ENCODE measurements at places on chromosomes 13 and 19.

DNA sequence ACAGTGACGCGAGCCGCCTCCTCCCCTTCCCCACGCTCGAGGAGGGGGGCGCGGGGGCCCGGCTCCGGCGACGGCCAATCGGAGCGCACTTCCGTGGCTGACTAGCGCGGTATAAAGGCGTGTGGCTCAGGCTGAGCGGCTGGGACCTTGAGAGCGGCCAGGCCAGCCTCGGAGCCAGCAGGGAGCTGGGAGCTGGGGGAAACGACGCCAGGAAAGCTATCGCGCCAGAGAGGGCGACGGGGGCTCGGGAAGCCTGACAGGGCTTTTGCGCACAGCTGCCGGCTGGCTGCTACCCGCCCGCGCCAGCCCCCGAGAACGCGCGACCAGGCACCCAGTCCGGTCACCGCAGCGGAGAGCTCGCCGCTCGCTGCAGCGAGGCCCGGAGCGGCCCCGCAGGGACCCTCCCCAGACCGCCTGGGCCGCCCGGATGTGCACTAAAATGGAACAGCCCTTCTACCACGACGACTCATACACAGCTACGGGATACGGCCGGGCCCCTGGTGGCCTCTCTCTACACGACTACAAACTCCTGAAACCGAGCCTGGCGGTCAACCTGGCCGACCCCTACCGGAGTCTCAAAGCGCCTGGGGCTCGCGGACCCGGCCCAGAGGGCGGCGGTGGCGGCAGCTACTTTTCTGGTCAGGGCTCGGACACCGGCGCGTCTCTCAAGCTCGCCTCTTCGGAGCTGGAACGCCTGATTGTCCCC is at the start of gene JUNB:
TSS of gene JUNB (plus strand) at position 142 of the 706 bp plus-strand sequence. CDS start at position 428, 286 bp downstream.
- DNase-seq, result peak; percentile 98

GRCh38 chr19:40395956-40396355 is 6.0 kb upstream of the HIPK4 start:
- no peak for DNase-seq

DNA sequence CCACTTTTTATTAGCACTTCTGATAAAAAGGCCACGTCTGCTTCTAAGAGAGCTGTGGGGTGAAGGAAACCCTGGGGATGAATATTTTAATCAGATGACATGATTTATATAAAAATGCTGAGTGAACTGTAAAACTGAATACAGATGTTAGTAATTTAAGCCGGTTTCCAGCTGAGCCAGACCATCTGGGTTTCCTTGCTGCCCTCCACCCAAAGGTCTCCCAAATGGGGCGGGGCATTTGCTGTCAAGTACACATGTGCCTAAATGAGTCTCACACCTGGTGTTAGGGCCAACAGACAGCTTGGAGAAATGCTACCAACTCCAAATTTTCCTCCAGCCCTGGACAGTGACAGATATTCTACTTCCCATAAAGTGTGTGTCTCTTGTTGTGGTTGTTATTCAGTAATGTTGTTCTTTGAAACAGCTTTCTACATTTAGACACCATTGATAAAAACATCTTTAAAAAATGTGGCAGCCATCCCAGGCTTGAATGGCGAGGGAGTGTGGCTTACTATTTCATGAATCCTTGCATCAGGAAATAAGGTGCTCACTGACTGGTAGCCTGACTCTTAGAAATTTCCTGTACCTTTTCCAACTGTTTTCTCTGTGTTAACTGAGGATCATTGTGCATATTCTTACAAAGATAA is 350.4 kb downstream of the MTUS2 start:
- DNase-seq, result no peak

DNA sequence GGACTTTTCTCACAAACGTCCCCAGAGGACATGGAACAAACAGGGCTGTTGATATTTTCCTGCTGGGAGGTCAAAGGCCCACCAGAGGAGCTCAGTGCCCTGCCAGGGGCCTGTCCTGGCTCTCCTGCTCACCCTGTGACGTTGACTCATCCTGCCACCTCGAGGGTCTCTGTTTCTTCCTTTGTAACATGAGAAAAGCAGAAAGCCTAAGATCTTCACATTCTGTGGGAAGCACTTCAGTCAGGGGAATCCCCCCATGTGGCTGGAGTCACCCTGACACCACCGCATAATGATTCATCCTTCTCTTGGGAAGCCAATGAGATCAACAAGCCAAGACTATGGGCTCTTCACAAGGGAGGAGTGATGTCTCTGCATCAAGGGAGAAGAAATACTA is 147.9 kb downstream of the KATNAL1 start:
- DNase-seq, result no peak

GRCh38 chr13:30928978-30929377 is 3.5 kb upstream of the TEX26 start:
- DNase-seq, result no peak

- no peak for DNase-seq
These were observed 414.2 kb downstream of the FOXO1 start for GRCh38 chr13:40252241-40252640.

DNA sequence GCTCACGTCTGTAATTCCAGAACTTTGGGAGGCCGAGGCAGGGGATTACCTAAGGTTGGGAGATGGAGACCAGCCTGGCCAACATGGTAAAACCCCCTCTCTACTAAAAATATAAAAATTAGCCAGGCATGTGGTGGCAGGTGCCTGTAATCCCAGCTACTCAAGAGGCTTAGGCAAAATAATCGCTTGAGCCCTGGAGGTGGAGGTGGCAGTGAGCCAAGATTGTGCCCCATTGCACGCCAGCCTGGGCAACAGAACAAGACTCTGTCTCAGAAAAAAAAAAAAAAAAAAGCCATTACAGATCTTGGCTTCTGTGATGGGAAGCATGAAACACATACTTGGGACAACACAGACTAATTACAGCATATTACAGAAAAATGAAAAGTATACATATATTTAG is 1404.5 kb upstream of the SPRY2 start:
- DNase-seq, result no peak

GRCh38 chr19:46478356-46478986 is 7.1 kb upstream of the PNMA8A start:
- DNase-seq, result no peak

DNA sequence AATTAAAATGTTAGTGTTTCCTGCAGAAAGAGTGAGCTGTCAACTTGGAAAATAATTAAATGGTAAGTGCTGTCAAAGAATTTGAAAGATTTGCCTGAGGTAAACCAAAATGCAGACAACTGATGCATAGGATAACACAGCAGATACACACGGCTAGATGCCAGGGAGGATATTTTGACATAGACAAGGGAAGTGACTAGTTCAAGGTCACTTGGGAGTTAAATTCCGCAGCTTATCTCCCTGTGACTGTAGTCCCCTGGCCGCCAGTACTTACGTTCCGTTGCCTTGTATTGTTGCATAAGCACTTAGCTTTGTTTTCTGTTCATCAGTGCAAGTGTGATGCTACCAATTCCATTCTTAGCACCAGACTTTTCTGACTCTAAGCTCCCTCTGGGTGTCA is 247.3 kb upstream of the MAB21L1 start:
- no peak for DNase-seq

DNA sequence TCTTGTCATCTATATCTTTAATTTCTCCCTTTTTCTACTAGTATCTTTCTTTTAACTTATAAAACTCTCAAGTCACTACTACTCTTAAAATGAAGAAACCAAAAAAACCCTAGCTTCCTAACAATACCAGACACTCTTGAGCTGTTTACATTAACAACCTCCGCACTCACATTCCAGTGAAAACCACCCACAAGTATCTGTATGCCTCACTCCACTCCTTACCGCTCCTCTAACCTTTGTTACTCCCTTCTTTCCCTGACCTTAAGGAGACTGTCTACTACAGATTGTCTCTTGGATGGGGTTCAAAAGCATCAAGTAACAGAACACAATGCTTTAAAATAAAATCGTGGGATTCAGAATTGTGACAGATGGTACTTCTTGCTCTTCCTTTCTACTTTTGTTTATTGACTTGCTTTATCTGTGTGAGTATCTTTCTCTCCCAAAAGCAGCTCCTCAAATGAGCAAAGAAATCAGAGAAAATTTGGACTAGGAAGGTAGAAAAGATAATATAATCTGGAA is 110.0 kb upstream of the FBXL3 start:
- DNase-seq, result no peak

GRCh38 chr13:41273831-41274441 is 10.6 kb upstream of the MTRF1 start:
- DNase-seq, result no peak

DNA sequence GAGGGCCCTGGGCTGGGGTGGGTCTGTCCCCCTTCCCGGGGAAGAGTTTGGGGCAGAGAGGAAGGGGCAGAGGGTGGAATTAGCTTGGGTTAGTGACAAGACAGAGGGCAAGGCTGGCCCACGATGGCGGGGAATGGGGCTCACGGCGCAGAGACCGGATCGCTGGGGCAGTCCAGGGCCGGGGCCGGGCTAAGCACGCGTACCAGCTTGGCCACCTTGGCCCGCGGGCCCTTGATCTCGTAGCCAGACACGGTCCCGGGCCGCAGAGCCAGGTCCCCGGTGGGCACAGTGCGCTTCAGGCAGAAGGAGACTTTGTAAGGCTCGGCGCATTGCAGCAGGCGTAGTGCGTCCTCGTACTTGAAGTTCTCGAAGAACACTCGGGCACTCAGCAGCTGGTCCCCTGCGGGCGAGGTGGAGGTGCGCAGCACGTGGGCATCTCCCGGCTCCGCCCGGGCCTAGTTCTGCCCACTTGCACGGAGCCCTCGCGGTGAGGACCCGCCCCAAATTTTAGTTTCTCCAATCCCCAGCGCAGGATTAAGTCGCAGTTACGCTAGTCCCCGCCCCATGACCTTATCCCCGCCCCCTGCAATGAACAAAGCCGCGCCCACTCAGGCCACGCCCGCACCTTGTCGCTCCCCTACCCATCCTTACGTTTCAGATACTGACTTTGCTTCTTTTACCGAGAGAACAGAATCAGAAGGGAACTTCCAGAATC is 8.6 kb upstream of the HIPK4 start:
- DNase-seq, result peak; percentile 42

DNA sequence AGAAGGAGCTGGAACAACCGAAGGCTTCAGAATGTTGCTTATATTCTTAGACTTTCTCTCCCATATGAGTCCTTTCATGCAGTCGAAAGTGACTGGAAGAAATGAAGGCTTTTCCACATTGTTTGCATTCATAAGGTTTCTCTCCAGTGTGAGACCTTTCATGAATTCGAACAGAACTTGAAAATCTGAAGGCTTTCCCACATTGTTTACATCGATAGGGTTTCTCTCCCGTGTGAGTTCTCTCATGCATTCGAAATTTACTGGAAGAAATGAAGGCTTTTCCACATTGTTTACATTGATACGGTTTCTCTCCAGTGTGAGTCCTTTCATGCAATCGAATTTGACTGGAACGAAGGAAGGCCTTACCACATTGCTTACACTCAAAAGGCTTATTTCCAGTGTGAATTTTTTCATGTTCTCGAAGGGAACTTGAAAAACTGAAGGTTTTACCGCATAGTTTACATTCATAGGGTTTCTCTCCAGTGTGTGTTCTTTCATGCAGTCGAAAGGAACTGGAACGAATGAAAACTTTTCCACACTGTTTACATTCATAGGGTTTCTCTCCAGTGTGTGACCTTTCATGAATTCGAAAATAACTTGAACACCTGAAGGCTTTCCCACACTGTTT is 21.5 kb downstream of the ZNF14 start:
- no peak for DNase-seq

- no peak for DNase-seq
These were observed 17.7 kb upstream of the PLAUR start for GRCh38 chr19:43687660-43687997.

- no peak for DNase-seq
These were observed 1.6 kb downstream of the RNASEH2B start for GRCh38 chr13:50911081-50911631.

DNA sequence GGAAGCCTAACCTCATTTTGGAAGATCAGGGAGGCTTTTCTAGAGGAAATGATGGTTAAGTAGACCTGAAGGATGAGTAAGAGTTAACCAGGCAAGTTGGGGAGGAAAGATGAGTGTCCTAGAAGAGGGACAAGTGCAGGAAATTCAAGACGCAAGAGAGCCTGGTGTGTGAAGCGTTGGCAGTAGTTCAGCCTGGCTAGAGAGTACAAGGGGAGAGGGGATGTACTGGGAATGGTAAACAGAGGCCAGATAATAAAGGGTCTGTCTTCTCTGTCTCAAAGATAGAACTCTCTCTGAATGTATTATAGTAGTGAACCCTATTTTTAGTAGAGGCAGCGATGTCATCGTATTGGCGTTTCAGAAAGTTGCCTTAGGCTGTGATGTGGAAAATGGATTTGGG is 9.7 kb downstream of the DPY19L3 start:
- DNase-seq, result no peak

DNA sequence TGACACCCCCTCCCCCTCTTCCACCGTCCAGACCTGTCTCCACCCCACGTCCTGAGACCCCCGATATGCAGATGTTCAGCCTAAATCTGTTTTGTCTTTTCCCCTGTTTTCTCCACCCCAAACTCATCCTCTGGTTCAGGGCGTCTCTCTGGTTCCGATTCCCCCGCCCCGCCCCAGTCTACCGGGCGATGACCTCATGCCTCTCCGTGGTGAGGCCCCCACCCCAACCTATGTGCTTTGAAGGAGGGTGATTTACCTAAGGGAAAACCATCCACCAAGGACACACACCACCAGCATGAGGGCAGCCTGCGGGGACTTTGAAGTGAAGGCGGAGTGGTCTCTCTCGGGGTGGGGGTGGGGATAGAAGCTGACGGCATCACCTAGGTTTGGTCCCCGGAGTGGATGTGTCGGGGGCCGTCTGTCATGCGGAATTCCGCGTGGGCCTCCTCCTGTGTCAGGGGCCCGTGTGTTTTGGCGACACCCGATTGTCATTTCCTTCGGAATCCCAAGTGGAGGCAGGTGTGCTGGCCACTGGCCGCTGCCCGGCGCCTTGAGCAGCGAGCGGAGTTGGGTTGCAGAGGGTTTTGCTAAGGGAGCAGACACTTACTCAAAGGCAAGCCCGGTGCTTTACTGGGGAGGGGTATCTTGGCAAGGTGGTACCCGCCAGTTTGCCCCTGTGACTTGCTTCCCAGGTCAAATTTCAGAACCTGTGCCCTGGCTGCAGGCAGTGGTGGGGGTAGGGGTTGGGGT is 1.4 kb downstream of the FZR1 start:
- DNase-seq, result peak; percentile 30

- DNase-seq, result peak; percentile 41
These were observed 72.4 kb downstream of the STK24 start for GRCh38 chr13:98504371-98504963.

- no peak for DNase-seq
These were observed 1872.9 kb upstream of the PCDH20 start for GRCh38 chr13:63288576-63288975.
